Gastrocnemius medialis (tissue), 4 donors: ENCODE measurements at places on chromosomes 1 and 21. TPM values are rescaled to one million over a fixed set of nuclear protein-coding genes. Genes with fewer than 3 reads are reported as not detected.

CD84 gene
- total RNA-seq = 1.1 TPM

TCHHL1 gene
- not detected for total RNA-seq

RAB42 gene
- not detected for total RNA-seq

NAXE gene
- 66.7 TPM for total RNA-seq

RGS13 gene
- not detected for total RNA-seq

SYT14 gene
- not detected for total RNA-seq

MAB21L3 gene
- 0.07 TPM for total RNA-seq

FALEC gene
- not detected for total RNA-seq

FLG2 gene
- not detected for total RNA-seq

DTL gene
- total RNA-seq = 0.52 TPM

TMEM39B gene
- 2.5 TPM for total RNA-seq

DHCR24 gene
- total RNA-seq = 250 TPM

CATSPERE gene
- total RNA-seq = 0.49 TPM

RIPPLY3 gene
- total RNA-seq = not detected

SPATC1L gene
- 2.1 TPM for total RNA-seq
